MM.1S (cell line): ENCODE measurements at places on chromosomes 13 and 19.
A peak's percentile ranks its signal among the peaks of the same experiment; 100 is the strongest.

DNA sequence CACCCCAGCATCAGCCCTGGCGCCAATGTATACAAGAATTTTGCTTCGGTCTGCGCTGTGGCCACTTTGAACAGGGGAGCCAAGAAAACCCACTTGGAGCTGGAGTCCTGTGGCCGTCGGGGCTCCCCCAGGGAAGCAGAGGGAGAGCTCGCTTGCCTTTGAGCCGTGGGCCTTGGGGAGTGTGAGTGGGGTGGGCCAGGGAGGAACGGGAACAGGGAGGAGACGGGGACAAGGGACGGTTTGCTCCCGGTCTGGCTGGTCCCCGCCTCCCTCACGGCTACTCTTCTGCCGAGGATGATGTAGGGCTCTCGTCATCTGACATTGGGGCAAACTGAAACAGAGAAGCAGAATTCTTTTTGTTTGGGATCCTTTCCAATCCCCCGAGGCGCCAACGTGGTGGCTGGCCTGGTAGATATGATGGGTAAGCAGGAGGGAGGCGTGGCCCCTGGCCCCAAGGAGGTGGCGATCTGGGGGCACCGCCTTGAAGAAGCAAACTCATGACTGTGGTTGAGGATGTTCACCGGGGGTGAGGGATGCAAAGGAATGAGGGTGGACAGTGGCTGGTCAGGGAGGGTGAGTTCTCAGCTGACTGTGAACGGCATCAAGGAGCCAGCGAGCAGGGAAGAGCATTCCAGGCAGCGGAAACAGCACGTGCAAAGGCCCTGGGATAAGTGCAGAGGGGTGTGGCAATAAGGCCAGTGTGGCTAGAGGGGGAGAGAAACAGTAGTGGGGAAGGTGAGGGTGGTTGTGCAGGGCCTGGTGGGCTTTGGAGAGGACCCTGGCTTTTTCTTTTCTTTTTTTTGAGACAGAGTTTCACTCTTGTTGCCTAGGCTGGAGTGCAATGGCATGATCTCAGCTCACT is 10.9 kb upstream of the SPC24 start:
- H3K4me1 ChIP-seq, result no peaks in the 10 kb centered on the region
- H3K4me3 ChIP-seq, result no peak overlapping the region
- H3K36me3 ChIP-seq, result no peaks in the 10 kb centered on the region
- H3K27me3 ChIP-seq, result no peaks in the 10 kb centered on the region

GRCh38 chr19:55353803-55354697 is 469 bp downstream of the COX6B2 start:
- H3K4me1 ChIP-seq, result no peaks in the 10 kb centered on the region
- peak overlapping the region; percentile 34; the same call in 1 of the 2 replicates for H3K4me3 ChIP-seq
- no peaks in the 10 kb centered on the region for H3K36me3 ChIP-seq
- H3K27me3 ChIP-seq, result peaks cover 66% of the 10 kb centered on the region
- no peak overlapping the region for H3K27ac ChIP-seq

DNA sequence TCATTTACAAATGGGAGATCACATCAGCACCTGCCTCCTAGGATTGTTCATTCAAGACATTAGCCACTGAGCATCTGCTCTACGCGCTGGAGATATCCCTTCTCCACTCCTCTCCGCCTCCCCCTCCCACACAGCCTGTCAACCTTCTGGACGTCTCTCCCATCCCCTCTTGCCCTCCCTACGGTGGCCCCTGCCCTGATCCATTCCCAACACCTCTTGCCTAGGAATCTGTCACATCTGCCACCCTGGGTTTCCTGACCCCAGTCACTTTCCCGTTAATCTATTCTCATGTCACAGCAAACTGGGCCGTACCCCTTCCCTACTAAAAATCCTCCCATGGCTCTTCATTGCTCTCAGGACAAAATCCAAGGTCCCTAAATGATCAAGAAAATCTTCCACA is 10.3 kb downstream of the DYRK1B start:
- H3K36me3 ChIP-seq, result no peaks in the 10 kb centered on the region
- H3K27ac ChIP-seq, result no peak overlapping the region
- no peak for DNase-seq
- H3K27me3 ChIP-seq, result no peaks in the 10 kb centered on the region
- peaks cover 6% of the 10 kb centered on the region; the same call in 1 of the 2 replicates for H3K4me1 ChIP-seq

GRCh38 chr19:3146677-3147100 is 10.9 kb downstream of the GNA15 start:
- no peaks in the 10 kb centered on the region for H3K4me1 ChIP-seq
- H3K36me3 ChIP-seq, result no peaks in the 10 kb centered on the region
- H3K27ac ChIP-seq, result no peak overlapping the region
- H3K4me3 ChIP-seq, result no peak overlapping the region

- no peaks in the 10 kb centered on the region for H3K27me3 ChIP-seq
- H3K36me3 ChIP-seq, result no peaks in the 10 kb centered on the region
- H3K4me3 ChIP-seq, result no peak overlapping the region
Measured at GRCh38 chr13:110338441-110339101, 31.5 kb downstream of the COL4A2 start.

- no peak overlapping the region for H3K4me3 ChIP-seq
- peaks cover 5% of the 10 kb centered on the region for H3K4me1 ChIP-seq
- no peaks in the 10 kb centered on the region for H3K27me3 ChIP-seq
- H3K36me3 ChIP-seq, result peaks cover 2% of the 10 kb centered on the region; the same call in 1 of the 2 replicates
- DNase-seq, result no peak
Measured at GRCh38 chr13:98546402-98546801, 30.5 kb downstream of the STK24 start.

DNA sequence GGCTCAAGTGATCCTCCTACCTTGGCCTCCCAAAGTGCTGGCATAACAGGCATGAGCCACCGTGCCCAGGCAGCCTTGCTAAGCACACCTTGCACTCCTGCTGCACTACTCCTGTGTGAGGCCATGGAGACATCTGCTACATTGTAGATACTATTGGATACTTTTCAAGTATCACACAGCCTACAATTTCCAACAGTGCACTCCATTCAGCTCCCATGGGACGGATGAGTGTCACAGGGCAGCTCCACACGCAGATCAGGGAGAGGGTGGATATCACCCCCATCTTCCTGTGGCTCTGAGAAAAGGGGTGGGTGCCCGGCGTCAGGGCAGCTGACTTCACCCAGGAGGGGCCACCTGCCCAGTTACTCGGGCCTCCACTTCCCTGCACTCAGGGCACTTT is 39.1 kb upstream of the CCNE1 start:
- no peak overlapping the region for H3K4me3 ChIP-seq
- H3K27me3 ChIP-seq, result peaks cover 44% of the 10 kb centered on the region
- DNase-seq, result no peak
- no peaks in the 10 kb centered on the region for H3K4me1 ChIP-seq

- H3K36me3 ChIP-seq, result no peaks in the 10 kb centered on the region
- H3K27me3 ChIP-seq, result no peaks in the 10 kb centered on the region
- no peak overlapping the region for H3K4me3 ChIP-seq
- H3K4me1 ChIP-seq, result no peaks in the 10 kb centered on the region
Measured at GRCh38 chr13:22486490-22486889, 694.3 kb upstream of the SGCG start.

- no peaks in the 10 kb centered on the region for H3K27me3 ChIP-seq
- no peak overlapping the region for H3K4me3 ChIP-seq
- H3K27ac ChIP-seq, result no peak overlapping the region
- H3K4me1 ChIP-seq, result peaks cover 16% of the 10 kb centered on the region
Measured at GRCh38 chr19:16361254-16361653, 36.6 kb downstream of the KLF2 start.

DNA sequence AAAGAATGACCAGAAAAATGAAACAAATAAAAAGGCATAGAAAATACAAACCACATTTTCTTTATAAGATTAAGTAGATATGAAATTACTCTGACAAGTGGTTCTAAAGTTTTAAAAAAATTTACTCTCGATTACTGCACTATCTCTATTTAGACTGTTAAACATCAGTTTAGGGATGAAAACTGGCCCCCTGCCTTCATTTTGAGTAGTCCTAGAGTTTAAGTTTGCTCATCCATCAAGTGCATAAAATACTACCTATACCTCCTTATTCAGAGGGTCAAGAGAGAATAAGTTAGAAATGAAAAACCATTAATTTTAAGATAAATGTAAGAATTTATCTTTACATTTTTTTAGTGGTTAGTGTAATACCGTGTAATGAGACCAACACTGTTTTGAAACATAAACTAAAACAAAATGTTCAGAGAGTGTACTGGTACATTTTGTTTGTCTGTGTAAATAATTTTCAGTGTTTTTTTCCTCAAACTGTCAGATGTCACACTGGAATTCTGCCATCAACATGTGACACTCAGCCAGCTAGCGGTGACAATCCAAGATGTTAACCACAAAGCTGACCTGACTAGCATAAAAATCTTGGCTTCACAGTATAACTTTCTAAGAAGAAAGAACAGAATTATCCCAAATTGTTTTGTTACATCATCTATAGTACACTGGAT is 184.8 kb upstream of the PCDH20 start:
- H3K4me1 ChIP-seq, result no peaks in the 10 kb centered on the region
- no peak overlapping the region for H3K4me3 ChIP-seq
- H3K36me3 ChIP-seq, result no peaks in the 10 kb centered on the region
- DNase-seq, result no peak
- no peaks in the 10 kb centered on the region for H3K27me3 ChIP-seq

GRCh38 chr13:39928261-39928660 is 272.8 kb downstream of the COG6 start:
- H3K36me3 ChIP-seq, result no peaks in the 10 kb centered on the region
- DNase-seq, result no peak
- H3K27ac ChIP-seq, result no peak overlapping the region
- peaks cover 16% of the 10 kb centered on the region for H3K4me1 ChIP-seq
- no peaks in the 10 kb centered on the region for H3K27me3 ChIP-seq
- H3K4me3 ChIP-seq, result no peak overlapping the region

GRCh38 chr19:48203222-48203793 is 32.8 kb downstream of the ZSWIM9 start:
- peak overlapping the region; percentile 57; the same call in 1 of the 2 replicates for H3K27ac ChIP-seq
- DNase-seq, result peak; percentile 21
- H3K27me3 ChIP-seq, result no peaks in the 10 kb centered on the region
- H3K36me3 ChIP-seq, result no peaks in the 10 kb centered on the region
- peak overlapping the region; percentile 90 for H3K4me3 ChIP-seq

- no peak overlapping the region for H3K27ac ChIP-seq
- no peaks in the 10 kb centered on the region for H3K4me1 ChIP-seq
- H3K4me3 ChIP-seq, result no peak overlapping the region
Measured at GRCh38 chr19:35063940-35064818, 22.7 kb downstream of the HPN start.
